ENCODE measurements at places on chromosomes 3 and 15. TPM values are rescaled to one million over a fixed set of nuclear protein-coding genes. Genes with fewer than 3 reads are reported as not detected.

The SENP2 gene
- 31.2 TPM for total RNA-seq

The PCOLCE2 gene
- not detected for total RNA-seq

The ROPN1 gene
- not detected for total RNA-seq

The TMEM212 gene
- total RNA-seq = not detected

The CFAP100 gene
- total RNA-seq = not detected

The PROS1 gene
- 0.06 TPM for total RNA-seq

The ABHD5 gene
- 13.9 TPM for total RNA-seq

The GPR27 gene
- 1.2 TPM for total RNA-seq

The LTK gene
- 1.1 TPM for total RNA-seq

The RPS27L gene
- 226 TPM for total RNA-seq

The MST1R gene
- total RNA-seq = 5.2 TPM

The CCDC54 gene
- not detected for total RNA-seq

DNA sequence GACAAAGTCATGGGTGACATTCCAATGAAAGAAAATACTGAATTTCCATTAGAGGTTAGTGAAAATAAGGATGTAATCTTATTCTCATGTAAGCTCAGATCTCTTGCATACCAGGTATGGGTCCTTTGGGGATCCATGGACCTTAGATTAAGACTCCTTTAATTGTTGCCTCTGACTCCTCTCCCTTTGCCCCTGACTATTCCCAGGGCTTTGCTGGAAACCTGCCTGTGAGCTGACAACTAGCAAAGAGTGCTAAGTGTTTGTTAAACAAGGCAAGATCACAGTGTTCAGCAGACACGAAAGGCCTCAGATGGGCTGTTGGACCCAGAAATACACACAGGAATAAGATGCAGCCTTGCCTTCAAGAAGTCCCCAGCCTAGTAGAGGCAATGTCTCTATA lies 32.1 kb downstream of the ACKR2 start:
- no peak for DNase-seq

DNA sequence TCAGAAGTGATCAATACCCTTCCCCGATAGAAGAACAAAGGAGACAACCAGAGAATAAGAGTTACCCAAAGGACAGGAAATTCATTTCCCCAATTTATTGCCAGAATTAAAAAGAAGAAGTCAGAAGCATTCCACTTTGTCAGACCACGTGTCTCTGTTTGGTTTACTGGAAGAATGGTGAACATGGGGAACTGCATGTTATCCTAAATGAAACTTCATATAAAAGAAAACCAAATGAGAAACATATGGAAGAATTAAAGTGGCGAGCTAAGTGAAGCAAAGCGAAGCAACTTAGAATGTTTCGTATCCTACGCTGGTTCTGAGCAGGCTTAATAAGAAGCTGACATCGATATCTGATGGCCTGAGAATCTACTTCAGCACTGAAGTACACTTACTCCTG lies 190.7 kb downstream of the MAGI1 start:
- no peak for DNase-seq

GRCh38 chr3:116254541-116254940 lies 190.7 kb downstream of the LSAMP start:
- no peak for DNase-seq

DNA sequence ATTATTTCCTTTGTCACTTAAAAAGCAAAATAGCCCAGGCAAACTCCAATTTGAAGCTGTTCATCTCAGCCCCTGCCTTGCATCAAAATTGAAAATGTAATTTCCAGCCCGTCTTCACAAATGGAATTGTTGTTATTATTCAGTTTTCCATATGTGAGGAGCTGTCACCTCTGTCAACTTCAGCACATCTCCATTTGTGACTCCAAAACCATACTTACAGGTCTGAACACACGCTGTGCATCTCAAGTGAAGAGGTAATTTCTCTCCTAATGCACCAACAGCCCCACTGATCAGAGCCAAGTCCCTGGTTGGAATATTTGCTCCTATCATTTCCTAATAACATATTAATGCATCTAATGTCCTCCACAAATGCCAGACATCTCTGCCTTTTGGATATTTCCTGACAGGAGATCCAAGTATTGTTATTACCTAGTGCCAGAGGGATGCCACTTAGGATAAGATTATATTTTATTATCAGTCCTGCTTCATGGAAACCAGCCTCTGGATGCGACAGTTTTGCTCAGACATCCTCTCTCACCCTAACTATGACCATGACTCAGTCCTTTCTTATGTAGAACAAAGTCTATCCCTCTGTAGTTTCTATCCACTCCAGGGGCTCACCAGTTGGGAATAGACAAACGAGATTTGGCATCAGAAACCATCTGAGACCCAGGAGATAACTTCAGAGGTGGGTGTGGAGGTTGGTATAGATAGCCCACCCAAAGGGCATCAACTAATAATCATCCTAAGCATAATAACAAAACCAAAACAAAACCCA lies 379.8 kb downstream of the VPS13C start:
- no peak for DNase-seq

DNA sequence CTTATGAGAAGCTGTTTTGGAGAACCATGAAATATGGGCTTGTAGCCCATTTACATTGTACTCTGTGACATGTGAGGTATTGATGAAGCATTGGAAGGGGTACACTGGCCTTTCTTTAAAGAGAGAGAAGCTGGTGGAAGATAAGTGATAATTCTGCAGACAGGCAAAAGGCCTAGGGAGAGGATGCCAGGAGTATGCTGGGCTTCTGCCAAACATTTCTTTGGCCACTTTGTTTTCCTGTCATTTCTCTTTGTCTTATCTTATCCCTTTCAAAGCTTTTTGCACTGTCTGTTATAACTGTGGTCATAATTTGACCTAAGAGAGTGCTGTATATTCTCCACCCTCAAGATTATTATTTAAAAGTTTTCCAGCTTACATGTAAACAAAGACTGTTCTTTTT lies 109.6 kb upstream of the SEMA6D start:
- DNase-seq = no peak

DNA sequence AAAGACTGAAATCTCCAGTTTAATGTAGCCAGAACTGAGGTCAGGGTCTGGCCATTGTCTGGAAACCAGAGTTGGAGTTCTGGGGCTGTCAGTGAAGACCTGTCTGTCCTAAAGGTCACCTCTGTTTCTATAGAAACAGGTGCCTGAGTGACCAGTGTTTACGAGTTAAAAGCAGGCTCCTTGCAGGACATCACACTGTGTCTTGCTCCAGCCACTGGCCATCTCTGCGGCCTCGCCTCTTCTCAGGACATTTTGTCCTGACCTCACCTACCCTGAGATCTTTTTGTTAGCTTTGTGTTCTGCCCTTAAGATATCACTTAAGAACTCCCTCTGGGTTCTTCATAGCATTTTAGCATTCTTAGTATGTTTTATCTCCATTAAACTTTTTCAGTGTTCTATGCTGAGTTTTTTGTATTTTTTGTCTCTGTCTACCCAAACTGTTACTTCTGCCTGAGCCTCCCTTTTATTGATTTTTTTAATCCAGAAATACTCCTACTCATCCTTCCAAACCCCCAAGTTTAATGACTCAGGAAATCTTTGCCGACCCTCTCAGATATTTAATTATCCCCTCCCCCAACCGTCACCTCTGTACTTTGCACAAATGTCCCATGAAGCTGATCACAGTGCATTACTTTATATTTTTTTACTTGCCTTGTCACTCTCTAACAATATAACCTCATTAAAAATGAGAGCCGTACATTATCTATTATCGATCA lies 223.7 kb downstream of the THSD4 start:
- DNase-seq = no peak

DNA sequence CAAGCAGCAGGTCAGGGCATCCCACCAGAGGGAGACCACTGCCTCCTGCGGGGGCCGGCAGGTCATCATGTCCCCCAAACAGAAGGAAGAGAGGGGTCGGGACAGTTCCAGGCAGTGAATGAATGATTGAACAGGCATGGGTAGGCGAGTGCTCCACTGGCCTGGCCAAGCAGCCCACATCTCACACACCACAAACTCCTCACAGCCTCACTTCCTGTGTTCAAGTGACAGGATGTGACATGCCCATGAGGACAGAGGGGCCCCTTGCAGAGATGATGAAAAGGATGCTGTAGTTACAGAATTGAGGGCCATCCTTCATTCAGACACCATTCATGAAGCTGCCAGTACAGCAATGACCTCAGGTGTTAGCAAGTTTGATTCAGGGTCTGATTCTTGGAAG lies 3.7 kb downstream of the IQSEC1 start:
- peak; percentile 76 for DNase-seq

DNA sequence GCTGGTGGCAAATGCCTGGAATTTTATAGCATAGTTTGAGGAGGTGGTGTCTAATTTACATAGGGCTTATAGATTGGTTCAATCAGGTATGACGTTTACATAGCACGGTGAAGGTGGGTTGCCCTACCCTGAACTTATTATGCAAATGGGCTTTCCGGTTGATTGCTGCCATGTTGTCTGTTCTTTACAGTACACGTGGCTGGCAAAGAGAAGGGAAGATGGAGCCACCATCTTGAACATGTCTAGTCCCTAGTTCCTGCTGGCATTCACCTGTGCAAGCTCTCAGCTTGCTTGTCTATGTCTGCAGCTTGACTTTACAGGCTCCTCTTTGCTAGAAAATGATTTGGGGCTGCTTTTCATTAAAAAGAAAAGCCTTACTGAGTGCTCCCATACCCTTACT lies 14.0 kb upstream of the STAC start:
- DNase-seq = no peak

DNA sequence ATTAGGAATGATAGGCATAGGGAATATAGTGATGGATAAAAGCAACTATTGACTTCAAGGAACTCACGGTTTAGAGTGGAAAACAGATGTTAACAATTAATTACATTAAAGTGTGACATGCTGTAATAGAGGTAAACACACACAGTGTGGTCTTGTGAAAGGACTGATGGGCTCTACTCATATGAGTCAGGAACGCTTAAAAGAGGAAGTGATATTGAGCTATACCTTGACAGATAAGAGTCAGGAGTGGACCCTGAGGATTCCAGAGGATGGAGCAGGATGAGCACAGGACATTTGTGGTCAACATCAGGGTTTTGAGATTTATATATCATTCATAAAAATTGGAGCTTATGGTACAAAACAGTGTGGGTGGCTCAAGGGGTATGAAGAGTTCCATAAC lies 11.0 kb downstream of the EXOG start:
- no peak for DNase-seq

GRCh38 chr3:27508424-27508823 lies 24.2 kb upstream of the SLC4A7 start:
- DNase-seq = no peak

DNA sequence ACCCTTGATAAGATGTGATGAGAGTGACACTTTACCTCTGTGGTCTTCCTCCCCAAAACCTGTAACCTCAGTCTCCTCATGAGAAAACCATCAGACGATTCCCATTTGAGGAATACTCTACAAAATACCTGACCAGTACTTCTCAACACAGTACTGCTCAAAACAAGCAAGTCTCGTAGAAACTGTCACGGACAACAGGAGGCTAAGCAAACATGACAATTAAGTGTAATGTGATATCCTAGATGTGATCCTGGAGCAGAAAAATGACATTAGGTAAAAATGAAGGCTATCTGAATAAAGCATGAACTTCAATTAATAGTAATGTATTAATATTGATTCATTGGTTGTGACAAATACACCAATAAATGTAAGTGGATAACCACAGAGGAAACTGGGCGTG lies 113.6 kb downstream of the CACNA2D3 start:
- no peak for DNase-seq

DNA sequence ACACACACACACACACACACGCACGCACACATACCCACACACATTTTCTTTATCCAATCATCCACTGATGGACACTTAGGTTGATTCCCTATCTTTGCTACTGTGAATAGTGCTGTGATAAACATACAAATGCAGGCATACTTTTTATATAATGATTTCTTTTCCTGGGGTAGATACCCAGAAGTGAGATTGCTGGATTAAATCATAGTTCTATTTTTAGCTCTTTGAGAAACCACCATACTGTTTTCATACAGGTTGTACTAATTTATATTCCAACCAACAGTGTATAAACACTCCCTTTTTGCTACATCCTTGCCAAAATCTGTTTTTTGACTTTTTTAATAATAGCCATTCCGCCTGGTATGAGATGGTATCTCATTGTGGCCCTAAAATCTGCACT lies 94.5 kb upstream of the GK5 start:
- DNase-seq = no peak

- DNase-seq = no peak
These were observed 177.5 kb upstream of the ICE2 start for GRCh38 chr15:60656481-60656880.

GRCh38 chr3:159859424-159859823 lies 129.2 kb upstream of the IL12A start:
- DNase-seq = no peak

DNA sequence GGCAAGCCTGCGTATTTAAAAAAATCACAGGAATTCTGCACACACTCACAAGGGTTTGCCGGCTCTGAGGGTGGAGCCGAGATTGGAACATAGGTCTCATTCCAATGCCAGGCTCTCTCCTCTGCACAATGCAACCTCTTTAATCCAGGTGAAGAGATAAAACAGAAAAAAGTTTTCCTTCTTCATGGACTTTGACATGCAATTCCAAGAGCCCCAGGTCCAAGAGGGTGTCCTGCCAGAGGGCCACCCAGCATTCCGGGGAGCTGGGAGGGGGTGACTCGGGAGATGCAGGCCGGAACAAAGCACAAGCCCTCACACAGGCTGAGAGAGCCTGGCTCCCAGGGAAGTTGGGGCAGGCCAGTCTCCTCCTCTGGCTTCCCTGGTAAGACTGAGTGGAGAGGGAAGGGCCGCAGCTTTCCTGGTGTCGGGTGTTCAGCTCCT lies 6.7 kb upstream of the SLC12A8 start:
- DNase-seq = no peak

GRCh38 chr15:100330221-100330620 lies 11.6 kb downstream of the ADAMTS17 start:
- peak; percentile 38 for DNase-seq

DNA sequence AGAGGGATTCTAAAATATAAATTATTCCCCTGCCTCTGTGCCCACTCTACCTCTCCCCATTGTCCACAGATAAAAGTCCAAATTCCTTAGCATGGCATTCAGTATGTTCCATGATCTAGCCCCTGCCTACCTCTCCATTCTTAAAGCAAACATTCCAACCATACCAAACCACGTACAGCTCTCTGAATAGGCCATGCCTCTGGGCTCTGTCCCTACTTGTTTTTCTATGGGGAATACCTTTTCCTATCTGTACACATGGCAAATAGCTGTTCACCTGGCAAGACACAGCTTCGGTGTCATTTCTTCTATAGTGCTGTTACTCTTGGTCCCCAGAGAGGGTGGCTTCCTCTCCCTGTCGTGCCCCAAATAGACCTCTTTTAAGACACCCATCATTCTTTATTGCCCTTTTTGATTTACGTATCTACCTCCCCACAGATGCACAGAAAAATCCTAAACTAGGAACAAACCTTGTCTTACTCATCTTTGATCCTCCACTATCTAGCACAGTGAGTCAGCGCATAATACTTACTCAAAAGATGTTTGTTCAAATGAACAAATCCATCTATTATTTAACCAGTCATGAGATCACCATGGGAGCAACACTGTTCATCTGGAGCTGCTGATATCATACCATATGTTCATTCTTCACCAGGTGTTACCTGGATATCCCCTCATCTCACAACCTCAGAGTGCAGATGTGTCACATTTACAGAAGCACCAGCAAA lies 329.8 kb downstream of the THSD4 start:
- DNase-seq = no peak

- peak; percentile 64 for DNase-seq
These were observed 7.1 kb downstream of the CELSR3 start for GRCh38 chr3:48655606-48656005.

GRCh38 chr3:197367081-197367780 lies 68.8 kb upstream of the DLG1 start:
- DNase-seq = no peak

- no peak for DNase-seq
These were observed 405.7 kb upstream of the RORA start for GRCh38 chr15:61634837-61635236.

- no peak for DNase-seq
These were observed 138.7 kb downstream of the CHL1 start for GRCh38 chr3:335240-335639.

Data from activated CD4-positive, alpha-beta T cell treated with anti-CD3 and anti-CD28 coated beads, Interleukin-2, amount 10 ng/mL, durations not matched to agents 7 days and 5 days (primary cell).